ENCODE measurements at places on chromosomes 7 and 10.

DNA sequence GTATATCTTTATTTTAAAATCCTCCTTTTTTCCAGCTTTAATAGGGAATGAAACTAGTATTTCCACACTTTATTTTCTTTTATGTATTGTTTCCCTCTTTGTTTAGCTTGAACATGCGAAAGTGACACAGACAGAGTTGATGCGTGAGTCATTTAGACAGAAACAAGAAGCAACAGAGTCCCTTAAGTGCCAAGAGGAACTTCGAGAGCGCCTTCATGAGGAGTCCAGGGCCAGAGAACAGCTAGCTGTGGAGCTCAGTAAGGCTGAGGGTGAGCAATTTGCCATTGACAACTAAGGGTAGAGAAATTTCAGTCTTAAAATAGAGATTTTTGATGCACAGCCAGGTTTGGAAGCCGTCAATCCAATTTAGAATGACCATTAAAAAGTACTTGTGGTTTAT, 73.1 kb downstream of the CYP51A1 start:
- DNase-seq: no peak

DNA sequence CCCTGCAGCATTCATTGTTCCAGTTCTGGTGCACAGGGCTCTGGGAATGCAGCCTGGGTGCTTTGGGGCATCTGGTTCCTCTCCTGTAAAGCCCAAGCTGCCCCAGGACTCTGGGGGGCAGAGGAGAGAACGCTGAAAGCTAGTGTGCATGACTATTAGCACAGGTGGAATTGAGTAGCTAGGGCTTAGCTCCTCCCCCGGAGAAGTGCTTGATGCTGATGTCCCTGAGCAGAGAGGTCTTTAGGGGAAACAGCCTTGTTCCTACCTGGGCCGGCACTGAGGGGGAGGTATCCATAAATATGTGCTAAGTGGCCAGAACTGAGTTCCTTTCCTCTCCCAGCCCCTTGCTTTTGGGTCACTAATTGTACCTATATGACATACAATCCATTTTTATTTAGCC, 3.9 kb downstream of the ADCY1 start:
- DNase-seq: no peak

- DNase-seq: no peak
These were observed 9.1 kb downstream of the SDHAF3 start for GRCh38 chr7:97126483-97127171.

- DNase-seq: no peak
These were observed 668.3 kb downstream of the GATA3 start for GRCh38 chr10:8722835-8723234.

GRCh38 chr7:149238051-149238450, 1.4 kb upstream of the ZNF212 start:
- no peak for DNase-seq

GRCh38 chr10:125021686-125022344, 79.9 kb downstream of the ZRANB1 start:
- DNase-seq: no peak

DNA sequence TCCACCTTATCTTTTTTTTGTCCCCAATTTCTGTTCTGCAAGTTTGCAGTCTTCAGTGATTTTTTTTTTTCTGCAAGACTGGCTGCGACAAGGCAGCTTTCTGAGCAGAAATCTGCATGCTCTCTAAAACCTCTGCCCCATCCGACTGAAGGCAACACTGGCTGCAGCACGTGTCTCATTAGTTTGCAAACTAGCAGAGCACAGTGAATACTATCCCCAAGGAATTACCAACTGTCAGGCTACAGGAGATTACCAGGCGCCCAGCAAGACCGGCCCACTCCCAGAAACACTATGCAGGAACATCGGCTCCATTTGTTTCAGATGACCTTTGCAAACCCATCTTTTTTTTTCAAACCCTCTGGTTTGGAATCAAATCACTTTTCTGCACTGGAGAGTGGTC, 538.8 kb downstream of the SORCS1 start:
- no peak for DNase-seq

GRCh38 chr10:79079490-79080355, 11.0 kb downstream of the ZMIZ1 start:
- no peak for DNase-seq

GRCh38 chr10:68118657-68119056, 9.4 kb downstream of the MYPN start:
- no peak for DNase-seq

DNA sequence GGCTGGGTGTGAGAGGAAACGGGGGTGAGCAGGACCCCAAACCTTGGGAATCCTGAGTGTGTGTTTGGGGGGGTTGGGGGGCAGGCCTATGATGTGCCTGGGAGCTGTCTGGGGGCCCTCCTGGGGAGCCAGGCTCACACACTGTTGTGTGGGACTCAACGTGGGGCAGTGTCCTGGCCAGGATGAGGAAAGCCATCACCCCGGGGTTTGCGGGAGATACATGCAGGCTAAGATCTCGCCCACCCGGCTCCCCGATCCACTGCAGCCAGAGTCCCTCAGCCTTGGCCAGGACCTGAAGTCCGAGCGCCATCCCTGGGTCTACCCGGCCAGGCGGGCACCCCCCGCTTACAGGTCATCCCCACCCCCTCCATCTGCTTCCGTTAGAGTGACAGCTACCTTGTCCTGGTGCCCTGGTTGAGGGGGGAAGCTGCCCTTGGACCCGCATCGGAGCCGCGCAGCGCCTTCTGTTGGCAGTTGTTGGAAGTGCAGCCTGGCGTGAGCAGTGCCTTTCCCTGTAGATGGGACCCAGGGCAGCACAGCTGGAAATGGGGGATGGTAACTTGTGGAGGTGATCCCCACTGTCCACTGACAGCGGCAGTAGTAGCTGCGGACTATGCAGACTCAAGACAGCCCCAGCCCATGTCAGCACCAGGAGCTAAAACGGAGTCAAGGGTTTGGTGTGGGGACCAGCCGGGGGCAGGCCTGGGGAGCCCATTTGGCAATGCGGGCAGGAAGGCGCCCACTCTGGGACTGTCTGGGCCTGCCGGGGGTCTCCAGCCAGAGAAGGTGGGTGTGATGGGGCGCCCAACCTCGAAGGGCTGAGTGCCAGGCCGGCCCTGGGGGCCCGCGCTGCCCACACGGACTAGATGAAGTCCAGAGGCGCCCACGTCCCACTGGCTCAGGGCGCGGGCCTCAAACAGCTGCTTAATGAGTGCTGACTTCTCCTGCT, 885.6 kb upstream of the ZNF722 start:
- DNase-seq: no peak

DNA sequence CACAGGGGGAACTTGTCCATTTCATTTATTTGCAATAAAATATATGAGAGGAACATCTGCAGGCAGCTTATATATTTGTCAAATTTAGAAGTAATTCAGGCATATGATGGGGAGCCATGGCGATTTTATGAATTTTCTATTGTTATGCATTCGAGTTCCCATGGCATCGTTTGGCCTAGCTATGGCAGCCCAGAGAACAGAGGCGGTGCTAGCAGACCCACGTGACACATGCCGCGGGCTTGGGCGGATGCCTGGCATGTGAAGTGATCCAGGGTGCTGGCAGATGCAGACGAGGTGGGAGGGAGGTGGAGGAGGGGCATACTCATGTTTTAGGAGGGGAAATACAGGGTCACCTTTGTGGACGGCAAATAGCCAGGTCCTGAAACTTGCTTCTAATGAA, 560.0 kb upstream of the GALNT17 start:
- no peak for DNase-seq

GRCh38 chr7:120617275-120617674, 240.7 kb downstream of the TSPAN12 start:
- DNase-seq: no peak

DNA sequence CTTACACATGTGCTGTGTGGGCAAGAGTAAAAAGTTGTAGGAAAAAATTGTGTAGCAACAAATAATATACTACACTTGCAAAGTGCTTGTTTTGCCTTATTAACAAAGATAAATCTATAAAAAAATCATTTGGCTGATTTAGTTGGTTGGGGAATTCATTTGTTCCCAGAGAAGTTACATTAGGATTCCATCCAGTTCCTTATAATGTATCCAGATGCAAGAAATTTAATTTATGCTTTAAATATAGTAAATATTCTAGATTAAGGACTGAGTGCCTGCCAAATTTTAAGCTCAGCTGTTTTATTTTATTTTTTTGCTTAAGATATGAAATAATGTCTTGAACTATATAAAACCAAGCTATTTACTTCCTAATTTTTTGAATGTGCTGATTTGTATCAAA, 1169.9 kb downstream of the NXPH1 start:
- DNase-seq: no peak

DNA sequence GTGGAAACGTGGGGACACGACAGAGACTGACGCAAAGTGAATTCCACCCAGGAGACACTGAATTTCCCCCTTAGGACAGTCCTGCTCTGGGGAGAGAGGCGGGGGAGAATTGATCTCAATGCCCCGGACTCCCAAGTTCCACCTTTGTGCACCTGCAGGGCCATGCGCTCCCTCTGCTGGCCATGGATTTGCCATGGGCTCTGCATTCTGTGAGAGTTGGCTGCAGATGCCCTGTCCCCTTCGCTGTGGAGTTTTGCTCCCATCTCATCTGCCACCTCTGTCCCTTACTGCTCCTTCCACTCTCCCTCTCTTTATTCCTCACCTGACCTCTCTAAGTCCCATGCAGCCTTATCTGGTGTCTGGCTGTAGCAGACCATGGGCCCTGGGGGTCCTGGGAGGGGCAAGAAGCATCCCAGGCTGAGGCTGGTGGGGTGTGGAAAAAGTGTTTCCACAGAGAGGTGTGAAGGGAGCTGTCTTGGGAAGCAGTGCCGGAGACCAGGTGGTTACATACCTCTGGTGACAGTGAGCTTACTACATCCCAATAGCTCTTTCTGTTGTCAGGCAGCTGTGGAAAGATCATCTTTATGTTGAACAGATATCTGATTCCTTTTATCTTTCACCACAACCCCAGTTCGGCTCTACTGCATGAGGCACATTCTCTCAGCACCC, 14.3 kb downstream of the GHRHR start:
- peak; percentile 16 for DNase-seq

DNA sequence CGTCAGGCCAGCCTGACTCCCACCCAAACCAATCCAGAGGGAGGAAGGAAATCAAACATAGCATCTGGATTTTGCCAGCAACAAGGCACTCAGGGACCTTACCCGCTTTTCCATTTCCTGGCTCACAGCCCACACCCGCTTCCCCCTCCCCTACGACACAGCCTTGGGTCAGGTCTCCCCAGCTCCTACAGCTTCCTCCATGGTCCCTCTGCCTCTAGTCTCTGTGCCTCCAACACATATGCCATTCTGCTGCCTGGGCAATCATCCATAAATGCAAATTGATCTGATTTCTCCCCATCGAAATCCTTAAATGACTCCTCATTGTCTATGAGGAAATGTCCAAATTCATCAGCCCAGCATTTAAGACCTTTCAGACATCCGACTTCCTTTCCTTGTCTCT, 53.2 kb upstream of the CUX1 start:
- DNase-seq: no peak

- DNase-seq: no peak
These were observed 356.6 kb downstream of the BBS9 start for GRCh38 chr7:33485747-33486493.

DNA sequence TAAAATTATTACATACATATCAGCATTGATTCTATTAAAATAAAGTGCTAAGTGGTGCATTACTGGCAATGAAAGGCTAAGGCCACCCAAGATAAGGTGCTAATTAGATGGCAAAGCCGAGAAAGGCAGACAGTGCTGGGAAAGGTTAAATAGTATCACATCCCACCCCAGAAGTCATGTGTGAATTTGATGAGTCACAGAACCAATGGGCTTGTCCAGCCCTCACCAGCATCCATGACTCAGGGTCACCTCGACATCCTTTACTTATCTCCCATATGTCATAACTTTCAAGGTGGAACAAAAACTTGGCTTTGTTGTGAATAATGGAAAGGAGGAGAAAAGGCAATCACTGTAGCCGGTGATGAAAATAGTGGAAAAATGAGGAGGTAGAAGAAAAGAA, 459.1 kb downstream of the PLXNA4 start:
- DNase-seq: no peak

GRCh38 chr7:42699380-42700178, 212.3 kb downstream of the C7orf25 start:
- no peak for DNase-seq

GRCh38 chr10:122269059-122269687, 1.9 kb upstream of the BTBD16 start:
- no peak for DNase-seq

- no peak for DNase-seq
These were observed 24.9 kb upstream of the WDFY4 start for GRCh38 chr10:48659790-48660189.

GRCh38 chr7:105816266-105816843, 60.0 kb downstream of the ATXN7L1 start:
- no peak for DNase-seq

GRCh38 chr7:41033500-41033899, 669.4 kb downstream of the INHBA start:
- DNase-seq: no peak

DNA sequence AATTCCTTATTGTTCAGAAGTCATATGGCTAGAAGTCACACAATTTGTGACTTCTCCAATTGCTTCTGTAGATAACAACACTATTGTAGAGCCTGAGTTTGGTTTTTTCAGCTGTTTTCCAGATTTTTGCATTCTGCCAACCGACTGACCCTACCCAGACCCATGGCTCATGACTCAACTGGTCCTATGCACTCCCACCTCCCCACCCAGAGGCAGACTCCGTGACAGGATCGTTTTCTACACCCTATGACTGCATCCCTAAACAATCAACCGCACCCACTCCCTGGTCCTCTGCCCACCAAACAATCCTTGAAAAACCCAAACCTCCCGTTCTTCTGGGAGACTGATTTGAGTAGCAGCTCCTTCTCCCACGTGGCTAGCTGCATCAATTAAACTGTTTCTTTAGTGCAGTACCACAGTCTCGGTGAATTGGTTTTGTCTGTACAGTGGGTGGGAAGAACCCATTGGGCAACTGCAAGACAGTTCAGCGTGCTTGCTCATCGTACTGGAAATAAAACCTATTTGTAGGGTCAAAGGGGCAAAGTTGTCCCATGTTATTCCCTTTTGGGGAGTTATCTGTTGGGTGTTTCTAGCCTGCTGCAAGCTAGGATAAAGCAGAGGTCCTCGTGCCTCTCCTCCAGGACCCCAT, 150.3 kb upstream of the FAM20C start:
- no peak for DNase-seq

Data from activated CD4-positive, alpha-beta T cell treated with anti-CD3 and anti-CD28 coated beads, Interleukin-2, amount 50 U/mL, for 48 hours (primary cell).